ENCODE measurements at places on chromosomes 16 and 17.

DNA sequence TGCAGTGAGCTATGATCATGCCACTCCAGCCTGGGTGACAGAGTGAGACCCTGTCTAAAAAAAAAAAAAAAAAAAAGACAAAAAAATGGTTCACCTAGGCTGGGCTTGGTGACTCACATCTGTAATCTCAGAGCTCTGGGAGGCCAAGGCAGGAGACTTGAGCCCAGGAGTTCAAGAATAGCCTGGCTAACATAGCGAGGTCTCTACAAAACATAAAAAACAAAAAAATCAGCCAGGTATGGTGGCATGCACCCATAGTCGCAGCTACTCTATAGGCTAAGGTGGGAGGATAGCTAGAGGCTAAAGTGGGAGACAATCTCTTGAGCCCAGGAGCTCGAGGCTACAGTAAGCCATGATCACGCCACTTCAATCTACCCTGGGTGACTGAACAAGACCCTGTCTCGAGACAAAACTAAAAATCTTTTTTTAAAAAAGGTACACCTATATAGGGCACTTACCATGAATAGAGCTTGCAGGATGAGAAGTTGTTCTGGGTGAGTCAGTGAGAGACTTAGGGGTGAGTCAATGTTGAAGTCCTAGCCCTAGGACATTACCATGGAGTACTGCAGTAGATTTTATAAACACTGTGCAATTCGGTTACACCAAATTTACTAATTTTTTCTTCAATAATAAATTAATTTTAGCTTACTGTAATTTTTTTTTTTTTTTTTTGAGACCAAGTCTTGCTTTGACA is 19.0 kb downstream of the USP32 start:
- DNase-seq = no peak

- no peak for DNase-seq
Measured at GRCh38 chr17:36089888-36090836, at the start of gene CCL3. TSS of gene CCL3 (minus strand) at chr17:36090143. CDS start at chr17:36090058, 85 bp downstream.

GRCh38 chr17:48759288-48759687 is 30.7 kb upstream of the HOXB13 start:
- no peak for DNase-seq

- DNase-seq = peak; percentile 53
Measured at GRCh38 chr17:43477832-43478634, 5.7 kb upstream of the DHX8 start.

DNA sequence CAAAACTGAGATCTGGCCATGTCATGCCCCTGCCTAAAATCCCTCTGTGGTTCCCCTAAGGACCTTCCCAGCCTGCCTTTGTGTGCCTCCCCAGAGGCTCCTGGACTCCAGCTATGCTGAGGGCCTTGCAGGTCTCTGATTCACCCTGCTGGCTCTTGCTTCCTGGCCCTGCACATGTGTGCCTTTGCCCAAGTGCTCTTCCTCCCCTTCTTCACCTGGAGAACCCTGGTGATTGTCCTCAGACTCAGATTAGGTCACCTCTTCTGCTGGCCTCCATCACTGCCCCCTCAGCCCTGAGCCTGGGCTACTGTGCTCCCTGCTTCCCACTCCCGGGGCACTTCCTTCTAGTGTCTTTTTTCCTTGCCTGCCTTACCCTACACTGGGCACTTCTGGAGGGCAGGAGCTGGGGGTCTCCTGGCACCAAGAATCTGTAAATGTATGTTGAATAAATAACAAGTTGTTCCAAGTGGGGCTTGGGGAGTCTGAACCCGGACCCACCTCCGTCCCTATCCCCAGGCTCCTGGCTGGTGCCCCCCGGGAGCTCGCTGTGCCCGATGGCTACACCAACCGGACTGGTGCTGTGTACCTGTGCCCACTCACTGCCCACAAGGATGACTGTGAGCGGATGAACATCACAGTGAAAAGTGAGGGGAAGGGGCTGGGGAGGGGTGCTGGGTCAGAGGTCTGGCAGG is 7.8 kb downstream of the ITGA3 start:
- no peak for DNase-seq

DNA sequence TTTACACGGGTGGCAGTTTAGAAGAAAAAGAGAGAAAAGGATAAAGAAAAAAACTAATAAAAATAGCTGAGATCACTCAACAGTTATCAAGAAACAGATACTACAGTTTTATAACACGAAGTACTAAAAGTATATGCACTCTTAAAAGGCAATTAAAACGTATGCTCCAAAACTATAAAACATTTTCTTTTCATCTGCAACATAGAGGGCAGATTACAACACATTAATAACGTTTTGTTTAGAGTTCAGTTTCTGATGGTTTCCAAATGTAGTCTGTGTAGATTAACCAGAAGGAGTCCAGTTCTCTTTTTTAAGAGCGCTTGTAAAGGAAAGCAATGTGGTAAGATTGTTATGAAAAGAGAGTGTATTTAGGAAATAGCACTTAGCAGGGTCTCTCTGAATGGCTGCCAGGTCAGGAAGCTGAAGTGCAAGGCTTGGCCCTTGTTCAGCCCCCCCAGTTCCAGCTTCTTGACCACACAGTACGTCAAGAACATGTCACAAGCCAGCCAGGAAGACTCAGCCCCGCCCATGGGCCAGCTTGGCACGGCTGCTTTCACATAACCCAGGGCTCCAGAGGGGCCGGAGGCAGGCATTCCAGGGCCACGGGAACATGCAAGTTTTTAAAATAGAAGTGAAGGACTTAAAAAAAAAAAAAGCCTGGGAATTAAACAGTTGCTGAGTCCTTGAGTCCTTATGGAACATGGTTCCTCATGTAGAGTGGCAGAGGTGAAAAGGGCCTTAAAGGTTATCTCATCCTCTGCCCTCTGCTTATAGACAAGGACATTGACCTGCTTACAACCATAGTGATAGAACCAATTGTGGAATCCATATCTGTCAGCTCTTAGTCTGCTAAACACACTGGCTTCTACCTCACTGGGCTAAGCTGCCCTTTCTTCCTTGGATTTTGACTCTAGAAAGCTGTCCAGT is 147.4 kb upstream of the TBX2 start:
- DNase-seq = no peak

DNA sequence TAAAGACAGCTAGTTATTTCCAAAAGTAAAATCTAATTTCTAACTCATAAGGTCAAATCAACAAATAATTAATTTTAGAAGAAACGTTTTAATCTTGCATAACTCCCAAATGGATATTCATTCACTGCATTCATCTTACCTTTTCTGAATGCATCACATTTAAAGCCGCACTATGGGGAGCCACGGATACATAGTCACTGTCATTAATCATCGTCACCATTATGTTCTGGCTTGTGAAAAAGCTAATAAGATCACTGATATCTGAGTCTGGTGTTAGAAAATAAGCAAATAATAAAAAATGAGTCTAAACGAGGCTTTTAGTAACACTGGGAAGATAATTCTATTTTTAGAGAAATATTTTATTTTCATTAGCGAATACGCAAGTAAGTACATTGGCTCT is 42.4 kb upstream of the ABCA10 start:
- DNase-seq = no peak

GRCh38 chr16:47037396-47037745 is 63.9 kb upstream of the DNAJA2 start:
- no peak for DNase-seq

- DNase-seq = no peak
Measured at GRCh38 chr17:33854596-33854995, 400.5 kb upstream of the CCL2 start.

- DNase-seq = no peak
Measured at GRCh38 chr16:47045023-47045422, 71.5 kb upstream of the DNAJA2 start.

- no peak for DNase-seq
Measured at GRCh38 chr16:20910781-20911321, 10.3 kb downstream of the LYRM1 start.

Data from D721Med (cell line).